ENCODE measurements at places on chromosomes 3 and 15.
A peak's percentile ranks its signal among the peaks of the same experiment; 100 is the strongest.

- no peak for DNase-seq
Observed at GRCh38 chr3:42572278-42572677, 9.5 kb downstream of the SEC22C start.

- DNase-seq: no peak
Observed at GRCh38 chr15:36877796-36878683, 222.3 kb downstream of the MEIS2 start.

DNA sequence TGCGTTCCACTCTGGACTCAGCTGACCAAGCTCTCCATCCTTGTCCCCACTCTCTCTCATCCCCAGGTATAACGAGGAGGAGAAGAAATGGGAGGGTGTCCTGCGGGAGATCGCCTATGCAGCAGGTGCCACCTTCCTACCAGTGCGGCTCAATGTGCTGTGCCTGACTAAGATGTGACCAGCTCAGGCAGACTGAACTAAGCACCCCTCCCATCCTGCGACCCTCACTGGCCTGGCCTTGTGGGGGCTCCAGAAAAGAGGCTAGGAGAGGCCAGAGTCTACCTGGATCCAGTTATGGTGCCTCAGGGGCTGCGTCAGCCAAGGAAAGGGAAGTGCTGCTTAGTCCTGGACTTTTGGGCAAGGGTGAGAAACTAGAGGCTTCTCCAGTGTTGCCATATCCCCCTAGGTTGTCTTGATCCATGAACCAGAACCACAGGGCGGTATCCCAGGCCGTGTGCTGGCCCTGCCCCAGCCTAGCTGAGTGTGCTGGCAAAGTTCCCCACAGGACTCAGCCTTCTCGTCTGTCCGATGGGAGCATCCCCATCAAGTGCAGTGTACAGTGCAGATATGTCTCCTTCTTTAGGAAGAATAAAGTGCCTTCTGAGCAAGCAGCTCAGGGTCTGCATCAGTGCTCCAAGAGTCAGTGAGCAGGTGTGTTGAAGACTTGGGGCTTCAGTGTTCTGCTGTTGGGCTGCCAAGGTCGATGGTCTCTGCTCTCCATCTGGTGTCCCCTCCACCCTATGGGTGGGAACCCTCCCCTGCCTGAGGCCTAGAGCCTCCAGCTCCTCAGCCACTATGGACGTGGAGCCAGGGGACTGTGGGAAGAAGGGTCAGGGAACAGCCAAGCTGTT lies 6.7 kb downstream of the KLHL40 start:
- no peak for DNase-seq

DNA sequence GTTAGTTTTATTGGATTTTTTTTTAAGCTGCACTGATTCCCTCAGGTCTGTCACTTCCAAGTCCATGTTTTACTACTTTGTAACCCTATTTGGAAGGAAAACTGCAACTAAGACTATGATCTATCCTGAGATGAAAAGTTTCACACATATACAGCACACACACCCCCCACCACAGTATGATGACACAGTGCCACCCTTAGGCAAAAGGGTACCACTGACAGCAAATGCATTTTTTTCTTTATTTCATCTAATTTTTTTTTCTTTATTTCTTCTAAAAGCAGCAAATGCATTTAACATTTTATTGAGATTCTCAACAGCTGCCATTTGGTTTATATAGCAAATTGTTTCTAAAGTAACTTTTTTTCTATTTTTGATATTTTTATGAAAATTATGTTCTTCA lies 21.2 kb downstream of the NGRN start:
- DNase-seq: peak; percentile 20

DNA sequence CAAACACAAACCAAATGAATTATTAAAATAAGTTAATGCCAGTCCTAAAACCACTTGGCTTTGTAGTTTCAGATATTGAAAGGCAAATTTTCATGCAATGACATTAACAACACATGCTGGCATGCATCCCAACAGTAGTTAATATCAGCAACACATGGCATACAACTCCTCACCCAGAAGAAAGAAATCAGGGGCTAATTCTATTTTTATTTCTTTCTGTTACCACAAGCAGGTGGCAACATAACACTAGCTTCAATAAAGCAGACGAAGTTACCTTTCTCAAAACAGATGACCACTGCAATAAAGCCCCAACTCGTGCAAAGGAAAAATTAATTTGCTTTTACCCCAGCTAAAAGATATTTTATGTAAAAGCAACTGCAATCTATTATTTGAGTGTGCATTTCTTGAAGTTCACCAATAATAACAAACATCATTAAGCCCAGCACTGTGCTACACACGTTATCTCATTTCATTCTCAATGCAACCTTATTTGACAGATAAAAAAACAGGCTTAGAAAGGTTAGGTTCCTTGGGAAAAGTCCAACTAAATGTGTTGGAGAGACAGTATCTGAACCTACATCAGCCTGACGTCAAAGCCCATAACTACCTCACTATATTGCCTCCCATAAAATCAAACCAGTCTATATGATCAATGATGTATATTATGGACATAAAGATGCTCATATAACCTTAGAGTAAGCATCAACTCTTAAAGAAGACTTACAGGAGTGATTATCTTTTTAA lies 2.8 kb downstream of the TOP2B start:
- no peak for DNase-seq

Measured in bone marrow (tissue), 2 donors.